Activated T-helper 2 cell treated with anti-CD3 and anti-CD28 coated beads, Interferon-gamma antibody, Interleukin-2, Interleukin-4, amounts not matched to agents 10 μg/mL and 5 μg/mL and 100 μg/mL, durations not matched to agents 14 hours and 24 hours and 36 hours (primary cell): ENCODE measurements at places on chromosomes 7 and 10. TPM values are rescaled to one million over a fixed set of nuclear protein-coding genes. Genes with fewer than 3 reads are reported as not detected.

DNA sequence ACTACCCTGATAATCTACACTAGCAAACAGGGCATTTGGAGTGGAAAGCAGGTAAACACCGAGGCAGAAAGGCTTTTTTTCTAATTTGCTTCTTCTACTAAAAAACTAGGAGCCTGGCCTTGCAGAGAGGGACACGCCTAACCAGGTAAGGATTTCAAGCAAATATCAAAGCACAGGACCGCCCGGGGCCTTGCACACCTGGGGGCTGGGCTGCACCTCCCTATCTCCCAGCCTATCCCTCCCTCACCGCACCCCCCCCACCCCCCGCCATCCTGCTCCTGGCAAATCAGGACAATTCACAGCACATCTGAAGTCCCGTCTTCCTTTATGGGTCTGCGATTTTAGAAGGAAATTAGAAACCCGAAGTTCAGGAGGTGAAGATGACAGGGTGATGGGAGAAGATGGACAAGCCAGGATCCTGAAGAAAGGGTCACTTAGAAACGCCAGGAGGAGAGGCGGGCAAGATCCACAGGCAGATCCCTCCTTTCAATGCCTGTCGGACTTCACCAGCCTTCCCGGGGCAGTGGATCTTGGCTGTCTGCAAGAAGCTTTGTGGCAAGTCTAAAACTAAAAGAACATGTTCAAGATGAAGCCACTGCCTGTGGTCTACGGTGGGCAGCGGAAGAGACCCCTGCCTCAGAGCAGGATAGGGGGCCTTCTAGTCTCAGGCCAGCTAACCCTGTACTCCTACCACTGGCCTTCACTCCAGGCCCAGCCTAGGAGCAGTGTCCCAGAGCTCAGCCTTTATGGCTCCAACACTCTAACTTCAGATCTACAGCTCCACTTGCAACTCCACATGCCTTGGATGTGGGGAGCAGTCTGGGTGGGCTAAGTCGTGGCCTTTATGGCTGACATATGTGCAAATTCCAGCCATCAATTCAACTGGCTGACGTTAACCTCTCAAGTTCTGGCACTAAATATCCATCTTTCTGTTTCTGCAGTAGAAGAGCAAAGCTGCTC lies 43.9 kb downstream of the TNS3 start:
- peaks cover 14% of the 10 kb centered on the region for H3K27me3 ChIP-seq
- no peak for DNase-seq
- no peaks in the 10 kb centered on the region for H3K4me1 ChIP-seq
- no peak overlapping the region for H3K4me3 ChIP-seq
- H3K36me3 ChIP-seq, result no peaks in the 10 kb centered on the region
- H3K27ac ChIP-seq, result no peak overlapping the region

DNA sequence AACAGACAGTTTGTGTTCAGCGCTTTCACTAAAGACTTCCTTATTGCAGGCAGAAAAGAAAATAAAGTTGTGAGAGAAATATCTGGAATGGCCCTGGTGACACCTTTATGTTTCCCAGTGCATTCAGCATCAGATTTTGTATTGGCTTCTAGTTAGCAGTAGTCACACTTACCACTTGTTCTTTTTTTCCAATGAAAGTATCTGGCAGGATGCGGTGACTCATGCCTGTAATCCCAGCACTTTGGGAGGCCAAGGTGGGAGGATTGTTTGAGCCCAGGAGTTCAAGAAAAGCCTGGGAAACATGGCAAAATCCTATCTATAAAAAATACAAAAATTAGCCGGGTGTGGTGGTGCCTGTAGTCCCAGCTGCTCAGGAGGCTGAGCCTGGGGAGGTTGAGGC lies 649.6 kb downstream of the LRMDA start:
- no peak for DNase-seq
- no peaks in the 10 kb centered on the region for H3K27me3 ChIP-seq
- H3K4me1 ChIP-seq, result no peaks in the 10 kb centered on the region

GRCh38 chr10:86294346-86295265 lies 72.0 kb downstream of the GRID1 start:
- no peak overlapping the region for H3K27ac ChIP-seq
- DNase-seq, result peak; percentile 1
- no peak overlapping the region for H3K4me3 ChIP-seq
- no peaks in the 10 kb centered on the region for H3K4me1 ChIP-seq

GRCh38 chr10:119469846-119470245 lies 72.7 kb downstream of the RGS10 start:
- H3K27me3 ChIP-seq, result peaks cover 4% of the 10 kb centered on the region
- no peak overlapping the region for H3K4me3 ChIP-seq
- H3K4me1 ChIP-seq, result no peaks in the 10 kb centered on the region
- H3K36me3 ChIP-seq, result no peaks in the 10 kb centered on the region
- no peak for DNase-seq

DNA sequence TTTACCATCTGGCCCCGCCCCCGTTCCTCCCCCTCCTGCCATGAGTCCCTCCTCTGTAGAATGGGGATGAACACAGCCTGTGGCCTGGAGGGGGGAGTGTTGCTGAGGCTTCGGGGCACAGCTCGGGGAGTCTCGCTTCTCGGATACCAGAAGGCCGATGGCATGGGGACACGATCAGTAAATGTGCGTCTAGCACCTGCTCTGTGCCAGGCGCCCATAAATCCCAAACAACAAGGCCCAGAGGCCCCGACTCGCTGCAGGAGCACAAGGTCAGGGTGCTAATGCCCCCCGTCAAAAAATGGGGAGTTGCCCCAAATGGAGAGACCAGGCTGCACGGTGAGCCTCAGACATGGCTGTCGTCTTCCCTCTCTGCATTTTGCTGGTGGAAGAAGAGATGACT lies 40.7 kb downstream of the JAKMIP3 start:
- no peaks in the 10 kb centered on the region for H3K36me3 ChIP-seq
- H3K27me3 ChIP-seq, result no peaks in the 10 kb centered on the region
- no peak overlapping the region for H3K27ac ChIP-seq
- H3K4me3 ChIP-seq, result no peak overlapping the region
- H3K4me1 ChIP-seq, result no peaks in the 10 kb centered on the region
- no peak for DNase-seq

DNA sequence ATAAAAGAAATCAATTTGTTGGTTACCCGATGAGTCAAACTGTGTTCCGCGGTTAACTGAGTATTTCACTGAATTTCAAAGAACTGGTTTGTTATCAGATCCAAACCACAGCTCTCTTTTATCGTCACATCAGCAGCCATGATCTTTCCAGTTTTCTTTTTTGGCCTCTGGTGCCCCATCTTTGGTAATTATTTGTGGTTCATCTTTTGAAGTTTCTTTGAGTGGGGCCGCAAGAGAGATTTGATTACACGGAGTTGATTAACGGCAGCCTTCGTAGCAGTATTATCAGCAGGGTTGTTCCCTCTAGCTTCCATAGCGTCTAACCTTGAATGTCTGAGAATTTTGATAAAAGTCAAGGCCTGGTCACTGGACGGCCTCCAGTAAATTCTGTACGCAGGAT lies 154.9 kb upstream of the TNRC18 start:
- no peak overlapping the region for H3K4me3 ChIP-seq
- DNase-seq, result no peak
- no peaks in the 10 kb centered on the region for H3K36me3 ChIP-seq

DNA sequence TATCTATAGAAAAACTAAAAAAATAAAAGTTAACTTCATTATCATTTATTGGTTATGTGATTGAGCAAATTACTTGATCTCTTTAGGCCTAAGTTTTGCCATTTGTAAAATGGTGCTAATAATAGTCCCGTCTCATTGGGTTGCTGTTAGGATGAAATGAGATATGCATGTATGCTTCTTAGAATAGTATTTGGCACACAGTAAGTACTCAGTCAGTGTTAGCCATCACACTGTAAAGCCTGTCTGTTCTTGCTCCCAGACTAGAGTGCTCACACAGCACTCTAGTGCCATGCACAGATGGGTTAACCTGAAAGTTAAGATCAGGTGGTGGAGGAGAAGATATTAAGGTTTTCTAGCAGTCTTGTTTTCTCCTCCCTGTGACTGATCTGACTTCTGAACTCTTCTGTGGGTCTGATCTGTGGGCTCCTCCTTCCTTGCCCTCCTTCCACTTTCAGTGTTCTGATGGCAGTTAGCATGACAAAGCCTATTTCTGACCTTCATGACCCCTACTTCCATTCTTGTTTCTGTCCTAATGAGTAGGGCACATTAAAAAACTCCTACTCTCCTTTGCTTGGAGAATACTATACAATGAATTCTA lies 167.5 kb downstream of the RNLS start:
- H3K27ac ChIP-seq, result no peak overlapping the region
- DNase-seq, result no peak
- no peaks in the 10 kb centered on the region for H3K36me3 ChIP-seq
- peaks cover 5% of the 10 kb centered on the region for H3K4me1 ChIP-seq
- H3K4me3 ChIP-seq, result no peak overlapping the region

DNA sequence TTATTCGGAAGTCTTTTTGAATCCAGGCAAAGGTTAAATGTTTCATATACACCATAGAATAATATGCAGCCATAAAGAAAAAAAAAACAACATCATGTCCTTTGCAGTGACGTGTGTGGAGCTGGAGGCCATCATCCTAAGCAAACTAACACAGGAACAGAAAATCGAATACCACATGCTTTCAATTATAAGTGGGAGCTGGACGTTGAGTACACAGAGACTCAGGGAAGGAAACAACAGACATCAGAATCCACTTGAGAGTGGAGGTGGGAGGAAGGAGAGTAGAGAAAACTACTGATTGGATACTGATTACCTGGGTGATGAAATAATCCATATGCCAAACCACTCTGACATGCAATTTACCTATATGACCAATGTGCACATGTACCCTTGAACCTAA lies 293.4 kb downstream of the KLF6 start:
- H3K27ac ChIP-seq, result no peak overlapping the region
- H3K36me3 ChIP-seq, result no peaks in the 10 kb centered on the region
- H3K4me1 ChIP-seq, result peaks cover 3% of the 10 kb centered on the region
- no peak overlapping the region for H3K4me3 ChIP-seq
- DNase-seq, result no peak

DNA sequence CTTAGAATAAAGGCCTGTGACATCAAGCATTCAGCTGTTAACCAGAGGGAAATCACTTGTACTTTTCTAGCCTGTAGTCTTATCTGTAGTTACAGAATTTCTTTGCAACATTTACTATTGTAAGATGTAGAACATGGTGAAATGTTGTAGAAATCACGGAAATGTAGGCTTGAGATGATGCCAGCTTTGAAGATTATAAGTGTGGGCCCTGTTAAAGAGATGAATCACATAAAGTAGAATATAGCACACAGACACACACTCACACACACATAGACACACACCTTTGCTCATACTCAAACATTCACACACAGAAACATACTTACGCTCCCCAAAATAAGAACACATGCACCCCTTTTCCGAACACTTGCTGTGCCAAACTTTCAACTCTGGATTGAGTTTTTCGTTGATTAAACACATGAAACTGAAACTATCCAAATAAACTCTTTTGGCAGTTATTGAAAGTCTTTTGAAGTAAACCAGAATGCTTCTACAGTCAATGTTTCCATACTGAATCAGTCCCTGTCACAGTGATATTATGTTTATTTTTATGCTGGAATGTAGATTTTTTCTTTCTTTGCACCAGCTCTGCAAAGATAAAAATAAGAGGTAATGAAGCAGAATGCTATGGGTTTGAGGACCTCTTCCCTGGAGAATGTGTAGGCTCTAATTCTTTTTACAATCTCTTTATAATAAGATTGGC lies 230.3 kb upstream of the MEOX2 start:
- no peak overlapping the region for H3K4me3 ChIP-seq
- no peaks in the 10 kb centered on the region for H3K4me1 ChIP-seq
- no peaks in the 10 kb centered on the region for H3K36me3 ChIP-seq
- no peak for DNase-seq

- DNase-seq, result no peak
- H3K4me3 ChIP-seq, result no peak overlapping the region
- no peaks in the 10 kb centered on the region for H3K36me3 ChIP-seq
- no peak overlapping the region for H3K27ac ChIP-seq
- no peaks in the 10 kb centered on the region for H3K27me3 ChIP-seq
Observed at GRCh38 chr10:127102176-127102575, 94.2 kb downstream of the INSYN2A start.

GRCh38 chr10:48590945-48591344 lies 13.9 kb downstream of the ARHGAP22 start:
- DNase-seq, result no peak
- peaks cover 4% of the 10 kb centered on the region for H3K27me3 ChIP-seq
- H3K36me3 ChIP-seq, result no peaks in the 10 kb centered on the region
- H3K27ac ChIP-seq, result no peak overlapping the region
- H3K4me1 ChIP-seq, result no peaks in the 10 kb centered on the region

DNA sequence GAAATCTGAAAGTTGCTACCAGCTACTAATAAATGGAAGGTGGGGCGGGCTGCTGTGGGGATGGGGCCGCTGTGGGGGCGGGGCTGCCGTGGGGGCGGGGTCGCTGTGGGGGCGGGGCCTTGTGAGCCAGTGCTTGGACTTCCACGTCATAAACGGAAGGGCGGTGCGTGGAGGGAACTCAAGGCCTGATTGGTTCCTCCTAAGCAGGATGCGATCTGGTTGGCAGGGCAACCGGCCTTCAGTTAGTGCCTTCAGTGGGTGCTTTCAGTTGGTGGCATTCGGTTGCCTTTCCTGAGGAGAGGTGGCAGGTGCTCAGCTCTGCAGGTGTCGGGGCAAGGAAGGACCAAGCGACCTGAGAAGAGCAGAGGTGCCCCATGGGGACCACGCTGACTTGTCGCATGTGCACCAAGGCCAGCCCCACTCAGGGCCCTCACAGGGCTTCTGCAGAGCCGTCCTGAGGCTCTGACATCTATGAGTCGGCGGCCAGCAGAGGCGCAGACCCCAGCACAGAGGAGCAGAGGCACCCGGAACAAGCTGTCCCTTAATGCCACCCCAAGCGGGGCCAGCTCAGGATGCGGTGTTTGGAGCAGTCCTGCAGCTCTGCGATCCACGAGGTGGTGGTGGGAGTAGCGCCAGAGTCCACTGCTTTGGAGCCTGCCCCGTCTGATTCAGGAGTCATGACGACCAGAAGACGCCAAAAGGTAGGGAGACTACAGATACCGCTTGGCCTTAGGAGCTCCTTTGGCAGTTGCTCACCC lies 54.4 kb upstream of the PDSS1 start:
- no peaks in the 10 kb centered on the region for H3K4me1 ChIP-seq
- no peaks in the 10 kb centered on the region for H3K36me3 ChIP-seq
- no peak overlapping the region for H3K4me3 ChIP-seq
- no peaks in the 10 kb centered on the region for H3K27me3 ChIP-seq

- DNase-seq, result no peak
- H3K27ac ChIP-seq, result peak overlapping the region; percentile 91
- H3K27me3 ChIP-seq, result no peaks in the 10 kb centered on the region
- peak overlapping the region; percentile 67 for H3K4me3 ChIP-seq
Observed at GRCh38 chr10:43452356-43452914, 15.5 kb downstream of the ZNF487 start.

- H3K27ac ChIP-seq, result no peak overlapping the region
- no peak overlapping the region for H3K4me3 ChIP-seq
- DNase-seq, result no peak
- H3K36me3 ChIP-seq, result peaks cover 57% of the 10 kb centered on the region
Observed at GRCh38 chr7:128989961-128990360, 52.2 kb downstream of the IRF5 start.

The GPR85 gene
- not detected in 2 replicates for total RNA-seq

The RTKN2 gene
- 2.8 and 2.9 TPM in 2 replicates for total RNA-seq

The CDK14 gene
- 2.1 and 2.2 TPM in 2 replicates for total RNA-seq

The GIMAP7 gene
- 22.6 and 24.1 TPM in 2 replicates for total RNA-seq

The LIPJ gene
- not detected in 2 replicates for total RNA-seq

The EBF3 gene
- total RNA-seq, result not detected in 2 replicates

The UCMA gene
- not detected in 2 replicates for total RNA-seq

The OPALIN gene
- total RNA-seq, result not detected in 2 replicates
